ENCODE measurements at places on chromosomes 16 and 17.

DNA sequence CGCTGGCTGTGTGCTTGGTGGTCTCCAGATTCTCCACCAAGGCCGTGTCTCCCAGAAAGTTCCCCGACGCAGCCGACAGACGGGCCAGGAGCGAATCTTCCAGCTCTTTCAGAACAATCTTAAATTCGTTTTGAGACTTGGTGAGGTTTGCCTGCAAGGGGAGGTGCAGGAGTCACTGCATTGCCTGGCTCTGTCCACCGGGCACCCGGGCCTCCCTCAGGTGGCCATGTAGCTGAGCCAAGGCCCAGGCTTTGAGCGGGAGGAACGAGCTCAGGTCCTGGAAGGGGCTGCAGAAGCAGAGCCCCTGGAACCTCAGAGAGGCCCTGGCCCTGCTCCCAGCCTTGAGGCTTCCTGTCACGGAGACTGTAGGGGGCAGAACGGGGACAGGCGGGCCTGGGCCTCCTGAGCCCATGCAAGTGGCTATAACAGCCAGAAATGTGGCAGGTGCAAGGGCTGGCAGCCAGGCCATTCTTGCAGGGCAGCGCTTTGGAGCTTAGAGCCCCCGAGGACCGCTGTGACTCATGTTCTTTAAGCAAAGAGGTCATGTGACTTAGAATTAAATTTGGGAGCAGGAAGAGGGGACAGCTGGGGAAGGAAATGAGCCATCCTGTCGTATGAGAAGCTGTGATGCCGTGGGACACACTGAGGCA lies 72.4 kb downstream of the PGS1 start:
- DNase-seq, result no peak

DNA sequence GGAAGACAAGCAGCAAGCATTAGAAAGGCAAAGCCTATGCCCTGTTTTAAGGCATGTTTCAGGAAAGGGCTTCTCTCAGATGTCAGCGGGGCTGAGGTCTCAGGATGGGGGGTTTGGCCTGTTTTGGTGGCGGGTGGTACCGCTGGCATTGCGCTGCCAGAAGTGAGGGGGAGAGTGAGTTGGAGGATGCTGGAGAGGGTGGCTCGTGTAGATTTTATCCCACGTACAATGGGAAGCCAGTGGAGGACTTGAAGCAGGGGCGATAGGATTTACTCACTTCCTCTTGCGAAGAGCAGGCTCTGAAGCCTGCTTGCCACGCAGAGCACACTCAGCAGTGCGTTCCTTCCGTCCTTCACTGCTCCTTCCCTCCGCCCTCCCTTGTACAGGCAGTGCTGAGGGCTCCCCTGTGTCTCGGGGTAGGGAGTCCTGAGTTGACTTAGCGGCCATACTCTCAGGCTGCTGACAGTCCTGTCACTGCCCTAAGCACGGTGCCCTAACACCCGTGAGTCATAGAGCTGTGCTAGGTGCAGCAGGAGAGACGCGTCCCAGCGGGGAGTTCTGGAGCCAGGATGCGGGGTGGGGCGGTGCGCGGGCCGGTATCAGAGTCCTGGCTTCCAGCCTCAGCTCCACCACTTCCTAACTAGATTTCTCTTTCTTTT lies 113.1 kb downstream of the SNX29 start:
- DNase-seq, result peak; percentile 30

- no peak for DNase-seq
These were observed 16.7 kb upstream of the SLFN11 start for GRCh38 chr17:35390156-35390555.

DNA sequence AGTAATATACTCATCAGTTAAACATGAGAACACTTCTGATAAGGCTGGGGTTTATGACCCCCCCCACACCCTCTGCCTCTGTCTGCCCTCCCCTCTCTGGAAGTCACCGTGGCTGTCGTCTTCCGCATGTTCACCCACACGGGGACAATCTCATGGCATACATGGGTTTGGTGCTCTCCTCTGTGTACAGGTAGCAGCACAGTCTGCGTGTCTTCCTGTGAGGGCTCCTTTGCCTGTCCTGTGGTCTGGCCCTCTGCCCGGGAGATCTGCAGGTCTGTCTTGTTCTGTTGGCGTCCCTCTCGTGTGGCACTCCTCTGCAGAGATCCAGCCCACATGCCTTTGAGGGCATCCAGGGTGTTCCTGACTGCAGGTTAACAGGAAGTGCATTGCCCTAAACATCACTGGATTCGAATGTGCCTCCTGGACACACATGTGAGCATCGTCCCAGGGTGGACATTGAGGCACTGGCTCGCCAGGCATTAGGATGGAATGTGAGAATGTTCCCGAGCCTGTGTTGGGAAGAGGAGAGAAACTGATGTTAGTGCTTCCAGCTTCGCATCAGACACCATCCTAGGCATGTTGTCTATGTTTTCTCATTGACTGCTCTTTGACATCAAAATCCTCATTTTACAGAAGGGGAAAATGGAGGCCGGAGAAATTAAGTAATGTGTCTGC lies 54.5 kb downstream of the NKD1 start:
- no peak for DNase-seq

- DNase-seq, result no peak
These were observed 344.7 kb downstream of the HAPSTR1 start for GRCh38 chr16:9436175-9436574.

- DNase-seq, result no peak
These were observed 19.8 kb upstream of the TIMP2 start for GRCh38 chr17:78944956-78945355.

- no peak for DNase-seq
These were observed 868.8 kb downstream of the CDH11 start for GRCh38 chr16:64253096-64253495.

GRCh38 chr16:2223942-2224486 lies 623 bp downstream of the E4F1 start:
- DNase-seq, result no peak

DNA sequence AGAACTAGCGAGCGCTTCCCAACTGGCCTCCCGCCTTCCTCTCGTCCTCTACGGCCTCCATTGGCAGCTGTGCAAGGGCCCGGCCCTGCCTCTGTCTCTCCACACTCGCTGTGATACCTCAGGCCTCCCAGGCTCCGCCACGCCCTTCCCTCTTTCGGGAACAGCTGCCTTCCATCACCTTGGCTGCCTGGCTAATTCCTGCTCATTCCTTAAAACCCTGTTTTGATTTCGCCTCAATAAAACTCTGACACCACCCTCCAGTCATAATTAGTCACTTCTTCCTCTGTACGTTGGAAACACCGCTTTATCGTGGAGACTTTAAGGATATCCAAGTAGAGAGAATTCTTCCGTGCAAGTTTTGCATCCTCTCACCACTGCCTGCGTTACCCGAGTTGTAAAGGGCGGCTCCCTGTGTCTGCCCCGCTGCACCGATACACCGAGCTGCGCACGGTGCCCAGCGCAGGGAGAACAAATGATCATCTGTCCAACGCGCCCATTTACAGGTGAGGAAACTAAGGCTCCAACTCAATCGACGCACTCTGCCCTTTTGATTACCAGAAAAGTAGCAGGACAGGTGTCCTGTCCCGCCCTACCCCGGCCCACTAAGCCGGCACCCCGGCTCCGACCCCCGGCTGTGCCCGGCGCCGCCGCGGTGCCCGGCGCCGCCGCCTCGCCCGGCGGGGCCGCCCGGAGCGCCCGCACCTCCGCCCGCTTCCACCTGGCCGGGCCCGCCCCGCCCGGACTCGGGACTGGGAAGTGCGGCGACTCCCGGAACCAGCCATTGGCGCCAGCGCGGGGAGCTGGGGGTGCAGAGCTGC lies 139.7 kb downstream of the SEC14L1 start:
- DNase-seq, result no peak

- DNase-seq, result peak; percentile 39
These were observed 245 bp downstream of the TMEM256 start for GRCh38 chr17:7403727-7403976.

DNA sequence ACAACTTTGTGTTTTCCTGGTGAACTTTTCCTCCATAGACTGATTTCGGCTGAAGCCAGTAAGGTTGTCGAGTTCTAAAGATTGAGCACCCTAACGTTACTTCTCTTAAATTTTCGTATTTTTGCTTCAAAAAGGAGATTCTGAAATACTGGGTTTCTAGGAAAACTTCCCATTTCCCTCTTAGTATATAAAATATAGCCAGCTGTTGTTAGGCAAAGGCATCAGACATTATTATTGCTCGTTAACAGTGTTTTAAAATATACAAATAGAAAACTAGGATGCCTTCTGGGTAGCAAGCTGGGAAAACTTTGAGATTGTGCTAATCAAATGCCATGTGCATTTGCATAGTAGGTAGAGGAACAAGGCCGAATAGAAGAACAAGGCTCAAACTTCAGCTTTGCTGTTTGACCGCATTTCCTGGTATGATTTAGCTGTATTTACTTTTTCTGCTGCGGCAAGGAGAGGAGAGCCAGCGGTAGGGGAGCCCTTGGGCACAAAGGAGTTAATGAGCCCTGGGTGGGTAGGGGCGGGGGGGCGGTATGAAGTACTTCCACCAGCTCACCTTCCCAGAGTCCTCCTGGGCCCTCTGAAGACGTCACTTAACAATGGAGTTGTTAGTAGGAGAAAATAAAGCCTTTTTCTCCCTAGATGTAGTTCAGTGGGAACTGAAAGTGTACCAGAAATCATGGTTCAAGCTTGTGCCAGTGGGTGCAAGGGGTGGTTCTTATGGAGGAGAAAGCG lies 151.9 kb downstream of the MSI2 start:
- no peak for DNase-seq

Data from AG04450 (cell line).